WTC11 (cell line): ENCODE measurements at places on chromosomes 2 and 18. TPM values are rescaled to one million over a fixed set of nuclear protein-coding genes. Genes with fewer than 3 reads are reported as not detected.
A peak's percentile ranks its signal among the peaks of the same experiment; 100 is the strongest.

PASK gene
- 64.7 to 80.9 TPM (median 72.8 TPM) in 3 replicates for total RNA-seq

TXNDC2 gene
- total RNA-seq = 0.09 to 0.26 TPM (median 0.14 TPM) in 3 replicates

- no peak overlapping the region for H3K4me3 ChIP-seq
- H3K36me3 ChIP-seq = no peaks in the 10 kb centered on the region
- no peak overlapping the region for H3K27ac ChIP-seq
- peaks cover 12% of the 10 kb centered on the region for H3K4me1 ChIP-seq
- DNase-seq = no peak
Measured at GRCh38 chr2:203578759-203579643, 43.9 kb upstream of the RAPH1 start.

GRCh38 chr2:30393510-30393909 is 53.5 kb upstream of the LCLAT1 start:
- no peaks in the 10 kb centered on the region for H3K27me3 ChIP-seq
- peaks cover 10% of the 10 kb centered on the region for H3K4me1 ChIP-seq
- no peak for DNase-seq

GRCh38 chr2:236101311-236101950 is 66.8 kb downstream of the GBX2 start:
- peak overlapping the region; percentile 86 for H3K27ac ChIP-seq
- no peak for DNase-seq
- H3K4me1 ChIP-seq = peaks cover 21% of the 10 kb centered on the region
- no peaks in the 10 kb centered on the region for H3K36me3 ChIP-seq

- DNase-seq = no peak
- H3K27me3 ChIP-seq = no peaks in the 10 kb centered on the region
- H3K27ac ChIP-seq = peak overlapping the region; percentile 31; the same call in 1 of the 2 replicates
- H3K36me3 ChIP-seq = peaks cover 51% of the 10 kb centered on the region
- H3K4me1 ChIP-seq = no peaks in the 10 kb centered on the region
- no peak overlapping the region for H3K4me3 ChIP-seq
Measured at GRCh38 chr2:215420471-215420935, 15.4 kb downstream of the FN1 start.
